ENCODE measurements at places on chromosomes 4 and X.

GRCh38 chr4:16289897-16290554 lies 63.8 kb upstream of the TAPT1 start:
- DNase-seq: no peak

GRCh38 chr4:175536852-175537453 lies 275.1 kb downstream of the GPM6A start:
- no peak for DNase-seq

DNA sequence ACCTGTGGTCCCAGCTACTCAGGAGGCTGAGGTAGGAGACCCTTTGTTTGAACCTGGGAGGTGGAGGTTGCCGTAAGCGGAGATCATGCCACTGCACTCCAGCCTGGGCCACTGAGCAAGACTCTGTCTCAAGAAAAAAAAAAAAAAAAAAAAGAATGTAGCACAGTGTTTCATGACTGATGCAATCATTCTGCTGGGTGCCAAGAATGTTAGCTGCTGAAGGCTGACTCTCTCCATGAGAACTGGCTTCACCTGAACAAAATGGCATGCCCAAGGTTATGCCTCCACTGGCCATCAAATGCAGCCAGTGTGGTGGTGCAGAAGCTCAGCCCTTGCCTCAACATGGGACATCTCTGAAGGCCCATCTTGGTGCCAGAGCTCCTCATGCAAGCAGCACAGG lies 412.1 kb downstream of the ADAM29 start:
- no peak for DNase-seq

GRCh38 chrX:40267334-40268187 lies 169.8 kb upstream of the BCOR start:
- DNase-seq: no peak

DNA sequence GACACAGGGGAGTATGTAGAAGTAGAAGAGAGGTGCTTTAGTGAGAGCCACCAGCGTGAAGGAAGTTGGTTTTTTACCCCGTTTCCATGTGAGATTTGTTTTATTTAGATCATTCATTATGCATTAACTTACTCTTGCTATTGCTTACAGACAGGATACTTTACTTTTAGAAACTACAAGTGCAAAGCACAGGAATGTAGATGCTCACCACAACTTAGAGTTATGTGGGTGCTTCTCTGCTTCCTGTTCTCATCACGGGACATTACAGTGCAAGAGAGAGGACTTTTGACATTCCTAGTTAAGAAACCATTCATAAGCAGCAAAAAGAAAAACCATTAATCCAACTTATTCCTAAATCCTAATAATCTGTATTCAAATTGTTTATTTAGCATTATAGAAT lies 25.6 kb upstream of the SPANXD start:
- DNase-seq: no peak

DNA sequence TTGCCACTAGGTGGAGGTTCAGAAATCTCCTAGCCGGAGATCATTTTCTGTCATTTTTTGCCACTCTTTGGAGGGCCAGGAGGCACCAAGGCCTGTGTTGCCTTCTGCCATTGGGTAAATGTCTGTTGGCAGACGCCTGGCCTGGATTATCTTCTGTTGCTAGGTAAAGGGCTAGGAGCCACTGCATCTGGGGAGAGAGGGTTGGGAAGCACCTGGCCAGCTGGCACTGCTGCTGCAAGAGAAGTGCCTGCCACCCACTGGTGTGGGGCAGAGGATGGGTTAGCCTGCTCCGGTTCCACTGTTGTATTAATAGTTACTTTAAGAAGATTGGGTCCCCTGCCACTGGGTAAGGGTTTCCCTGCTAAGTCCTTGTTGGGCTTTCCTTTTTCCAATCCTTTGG lies 58.1 kb downstream of the AWAT2 start:
- no peak for DNase-seq

- DNase-seq: no peak
These were observed 207.9 kb upstream of the FAT1 start for GRCh38 chr4:186931519-186931918.

- no peak for DNase-seq
These were observed 35.0 kb downstream of the SHROOM3 start for GRCh38 chr4:76470064-76470463.

DNA sequence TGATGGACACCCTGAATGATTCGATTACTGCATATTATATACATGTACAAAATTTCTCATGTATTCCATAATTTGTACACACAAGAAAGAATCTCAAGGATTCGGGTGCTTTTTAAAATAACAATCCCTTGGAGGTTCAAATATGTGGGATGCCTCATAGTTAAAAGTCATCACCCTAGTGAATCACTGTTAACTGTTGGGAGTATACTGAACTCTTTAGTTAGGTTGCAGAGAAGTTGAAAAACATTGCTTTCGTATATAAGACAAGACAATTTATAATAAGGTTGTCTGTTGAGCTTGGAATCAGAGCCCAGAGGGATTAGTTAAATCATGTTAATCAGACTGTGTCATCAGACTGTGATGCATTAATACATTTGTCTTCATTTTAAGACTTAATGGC lies 15.6 kb downstream of the DCK start:
- no peak for DNase-seq

DNA sequence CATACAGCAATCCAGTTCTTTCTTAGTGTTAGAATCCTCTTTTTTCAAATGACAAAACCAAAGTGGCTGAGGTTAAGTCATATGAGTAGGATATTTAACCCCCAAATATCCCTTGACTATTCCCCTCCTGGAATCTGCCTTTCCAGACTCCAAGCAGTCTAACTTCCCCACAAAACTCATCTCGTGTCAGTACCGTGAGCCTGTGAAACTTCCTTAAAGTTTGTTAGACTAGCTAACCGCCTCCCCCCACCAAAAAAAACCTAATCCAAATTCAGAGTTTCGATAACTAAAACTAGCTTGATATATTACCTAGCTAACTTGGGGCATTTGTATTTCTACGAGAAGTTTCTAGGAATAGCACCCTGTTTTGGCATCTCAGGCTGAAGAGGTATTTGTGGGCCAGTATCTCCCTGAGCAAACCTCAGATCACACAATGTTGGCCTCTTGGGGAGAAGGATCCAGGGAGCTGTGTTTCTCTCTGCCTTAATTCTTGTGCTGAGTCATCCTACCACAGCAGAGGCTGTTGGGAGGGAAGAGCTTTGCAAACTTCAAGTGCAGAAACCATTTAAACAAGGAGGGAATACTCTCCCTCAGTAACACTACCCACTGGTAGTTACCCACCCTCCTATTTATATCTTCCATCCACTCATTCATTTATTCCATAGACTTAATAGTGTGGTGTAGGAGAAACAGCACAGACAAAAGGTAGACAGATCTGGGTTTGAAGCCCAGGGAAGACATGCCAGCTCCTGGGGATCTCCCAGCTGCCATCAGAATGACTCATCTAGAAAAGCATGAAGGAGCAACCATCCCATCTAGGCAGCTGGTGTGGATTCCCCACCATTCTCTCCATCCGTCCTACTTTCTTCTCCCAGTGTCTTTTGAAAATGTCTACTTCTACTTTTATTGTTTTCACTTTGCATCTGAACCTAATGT lies 39.3 kb upstream of the TXK start:
- DNase-seq: no peak

- DNase-seq: no peak
These were observed 932.4 kb downstream of the PCDH18 start for GRCh38 chr4:136599890-136600289.

DNA sequence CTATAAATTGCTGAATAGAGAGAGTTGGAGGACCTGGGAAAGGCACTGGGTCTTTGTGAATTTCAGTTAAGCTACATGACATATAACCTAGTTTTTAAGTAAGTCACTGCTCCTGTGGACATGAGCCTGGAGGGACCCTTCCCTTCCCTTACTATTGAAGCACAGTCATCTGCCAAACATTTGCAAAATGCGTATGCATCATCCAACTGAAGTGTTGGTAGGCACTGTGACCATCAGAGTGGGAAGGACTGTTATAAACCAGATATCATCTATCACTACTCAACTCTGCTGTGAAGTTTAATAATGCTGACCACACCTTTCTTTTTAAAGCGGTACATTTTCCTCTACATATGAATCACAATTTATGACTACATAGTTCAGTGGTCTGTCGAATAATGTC lies 5.2 kb downstream of the GABRA3 start:
- DNase-seq: no peak

- DNase-seq: no peak
These were observed 88.1 kb upstream of the LCORL start for GRCh38 chr4:18109676-18110075.

GRCh38 chr4:15197005-15197404 lies 194.7 kb downstream of the CPEB2 start:
- no peak for DNase-seq

GRCh38 chr4:123353656-123354055 lies 42.9 kb upstream of the SPRY1 start:
- no peak for DNase-seq

DNA sequence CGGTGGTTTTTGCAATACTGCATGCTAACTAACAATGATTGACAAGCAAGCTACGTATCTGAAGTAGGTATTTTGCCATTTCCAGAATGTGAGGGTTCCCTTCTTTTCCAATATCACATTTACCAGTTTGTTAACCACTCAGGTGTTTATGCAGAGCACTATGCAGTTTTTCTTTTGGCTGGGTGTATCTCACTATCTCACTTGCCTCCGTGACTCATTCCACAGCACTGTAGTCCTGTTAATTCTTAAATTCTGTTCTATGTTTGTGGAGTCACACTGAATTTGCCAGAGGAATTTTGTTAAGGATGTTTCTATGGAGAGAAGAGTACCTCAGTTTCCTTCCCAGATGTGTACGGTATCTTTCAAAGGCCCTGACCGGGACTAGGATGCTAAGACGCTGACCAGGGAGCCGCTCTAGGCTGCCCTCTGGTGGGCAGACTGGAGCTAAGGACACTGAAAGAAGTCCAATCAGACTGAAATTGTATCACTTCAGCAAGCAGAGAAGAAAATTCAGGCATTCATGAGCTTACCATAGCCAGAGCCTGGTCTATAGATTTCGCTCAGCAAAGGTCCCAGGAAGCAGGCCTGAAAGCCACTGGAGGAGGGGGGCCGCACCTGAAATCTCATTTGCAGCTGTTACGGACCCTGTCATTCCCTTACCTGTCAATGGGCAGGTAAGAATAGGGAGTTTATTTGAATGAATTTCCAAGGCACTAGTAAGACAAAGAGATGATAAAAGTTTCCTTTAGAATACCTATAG lies 388.4 kb upstream of the SPOCK3 start:
- peak; percentile 10 for DNase-seq

GRCh38 chr4:55592014-55592413 lies at the start of gene PDCL2:
PDCL2 (minus strand) TSS chr4:55592245; CDS start chr4:55592109, 136 bp downstream.
- no peak for DNase-seq

GRCh38 chrX:139811942-139812629 lies 104.1 kb upstream of the MCF2 start:
- DNase-seq: no peak

DNA sequence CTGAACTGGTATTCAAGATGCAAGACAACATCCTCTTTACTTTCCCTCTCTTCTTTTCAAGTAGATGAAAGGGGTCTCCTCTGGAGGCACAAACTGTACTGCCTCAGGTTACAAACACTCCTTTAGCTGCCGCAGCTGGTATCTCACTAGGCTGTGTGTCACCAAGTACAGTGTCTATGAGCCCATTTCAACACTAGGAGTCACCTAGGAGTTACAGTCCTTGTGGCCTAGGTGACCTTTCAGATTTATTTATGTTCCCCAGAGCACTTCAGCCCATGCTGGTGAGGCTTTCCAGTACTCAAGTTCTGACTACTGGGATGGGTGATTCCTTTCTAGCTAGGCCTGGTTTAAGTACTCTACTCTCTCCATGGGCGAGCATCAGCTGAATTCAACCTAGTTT lies 32.4 kb upstream of the TMLHE start:
- DNase-seq: no peak

GRCh38 chr4:104272966-104273365 lies 221.7 kb downstream of the CXXC4 start:
- no peak for DNase-seq

All from hypothalamus (tissue), 51 donors.